ENCODE measurements at places on chromosomes 2 and 18. TPM values are rescaled to one million over a fixed set of nuclear protein-coding genes. Genes with fewer than 3 reads are reported as not detected.

AOX1 gene
- not detected for total RNA-seq

ZSWIM2 gene
- not detected for total RNA-seq

IL1A gene
- total RNA-seq: not detected

DNA sequence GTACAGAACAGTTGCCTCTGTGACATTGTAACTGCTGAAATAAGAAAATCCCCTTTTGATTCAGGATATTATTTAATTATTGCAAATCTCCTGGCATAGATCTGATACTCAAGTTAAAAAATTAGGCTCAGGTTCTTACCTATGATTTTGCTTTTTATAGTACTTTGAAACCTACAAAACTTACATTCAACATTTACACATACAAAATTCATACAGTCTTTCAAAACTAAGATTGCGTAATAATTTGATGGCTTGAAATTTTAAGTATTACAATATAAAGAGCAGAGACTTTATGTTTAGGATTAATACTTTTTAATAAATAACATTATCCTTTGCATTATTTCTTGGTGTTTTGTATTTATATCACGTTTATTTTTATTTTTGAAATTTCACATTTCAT lies 291.1 kb downstream of the CCDC102B start:
- H3K4me1 ChIP-seq: no peaks in the 10 kb centered on the region
- H3K36me3 ChIP-seq: no peaks in the 10 kb centered on the region
- no peak overlapping the region for H3K4me3 ChIP-seq
- no peaks in the 10 kb centered on the region for H3K27me3 ChIP-seq
- no peak for DNase-seq

GRCh38 chr2:121491518-121491917 lies 39.2 kb upstream of the RNU4ATAC start:
- peaks cover 21% of the 10 kb centered on the region for H3K4me1 ChIP-seq
- no peaks in the 10 kb centered on the region for H3K27me3 ChIP-seq
- no peak for DNase-seq
- no peaks in the 10 kb centered on the region for H3K36me3 ChIP-seq
- no peak overlapping the region for H3K4me3 ChIP-seq

DNA sequence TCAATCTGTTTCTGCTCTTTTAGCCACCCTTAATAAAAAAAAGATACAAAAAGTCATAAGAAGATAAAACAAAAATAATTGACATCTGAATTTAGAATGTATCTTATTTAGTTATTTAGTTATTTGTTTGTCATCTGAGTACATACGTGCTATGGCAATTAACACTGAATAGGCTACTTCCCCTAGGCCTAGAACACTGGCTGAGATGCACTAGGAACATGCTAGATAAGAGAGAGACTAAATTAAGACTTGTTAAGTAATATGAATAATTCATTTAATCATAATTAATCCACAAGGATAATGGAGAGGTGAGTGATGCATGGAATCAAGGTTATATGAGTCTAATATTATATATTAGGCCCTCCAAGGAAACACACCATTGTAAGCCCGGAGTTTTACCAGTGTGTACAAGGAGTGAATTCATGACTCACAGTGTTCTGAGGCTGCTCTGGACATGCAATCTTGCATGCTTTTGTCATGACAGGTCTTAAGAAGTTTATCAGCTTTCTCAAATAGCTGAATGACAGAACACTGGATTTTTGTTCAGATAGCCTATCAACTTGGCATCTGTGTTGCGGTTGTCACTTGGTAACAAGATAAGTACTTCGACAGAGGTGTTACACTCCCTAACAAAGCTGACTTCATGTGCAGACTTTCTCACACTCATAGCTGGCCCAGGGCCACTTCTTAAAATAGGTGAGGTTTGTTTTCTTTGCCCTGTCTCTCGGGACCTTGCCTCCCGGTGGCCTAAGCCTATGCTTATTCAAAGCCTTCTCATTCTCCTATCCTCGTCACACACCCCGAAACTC lies 5.0 kb upstream of the SERPINB2 start:
- no peaks in the 10 kb centered on the region for H3K27me3 ChIP-seq
- H3K27ac ChIP-seq: no peak overlapping the region
- H3K4me3 ChIP-seq: no peak overlapping the region
- DNase-seq: no peak
- no peaks in the 10 kb centered on the region for H3K36me3 ChIP-seq

- H3K4me1 ChIP-seq: no peaks in the 10 kb centered on the region
- no peak overlapping the region for H3K4me3 ChIP-seq
- no peak overlapping the region for H3K27ac ChIP-seq
- no peak for DNase-seq
Measured at GRCh38 chr2:20021405-20022009, 9.0 kb upstream of the MATN3 start.

DNA sequence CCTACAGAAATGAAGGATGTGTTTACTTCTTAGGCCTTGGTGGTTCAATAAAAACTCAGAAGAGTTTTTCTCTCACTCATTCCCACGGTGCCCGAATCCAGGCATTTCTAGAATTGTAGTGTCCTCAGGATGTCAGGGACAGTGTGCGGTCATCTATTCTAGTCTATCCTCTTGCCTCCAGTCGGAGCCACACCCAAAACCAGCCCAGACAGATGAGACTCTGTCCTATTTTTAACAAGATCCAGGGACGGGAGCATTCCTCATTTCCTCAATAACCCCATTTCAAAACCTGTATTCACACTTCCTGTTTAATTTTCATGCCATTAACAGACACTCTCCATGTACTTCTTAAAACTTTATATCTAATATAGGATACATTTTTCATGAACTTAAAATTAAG lies 11.6 kb upstream of the RBMS1 start:
- H3K27me3 ChIP-seq: no peaks in the 10 kb centered on the region
- H3K4me3 ChIP-seq: no peak overlapping the region
- peaks cover 20% of the 10 kb centered on the region for H3K4me1 ChIP-seq
- no peak overlapping the region for H3K27ac ChIP-seq
- DNase-seq: no peak

DNA sequence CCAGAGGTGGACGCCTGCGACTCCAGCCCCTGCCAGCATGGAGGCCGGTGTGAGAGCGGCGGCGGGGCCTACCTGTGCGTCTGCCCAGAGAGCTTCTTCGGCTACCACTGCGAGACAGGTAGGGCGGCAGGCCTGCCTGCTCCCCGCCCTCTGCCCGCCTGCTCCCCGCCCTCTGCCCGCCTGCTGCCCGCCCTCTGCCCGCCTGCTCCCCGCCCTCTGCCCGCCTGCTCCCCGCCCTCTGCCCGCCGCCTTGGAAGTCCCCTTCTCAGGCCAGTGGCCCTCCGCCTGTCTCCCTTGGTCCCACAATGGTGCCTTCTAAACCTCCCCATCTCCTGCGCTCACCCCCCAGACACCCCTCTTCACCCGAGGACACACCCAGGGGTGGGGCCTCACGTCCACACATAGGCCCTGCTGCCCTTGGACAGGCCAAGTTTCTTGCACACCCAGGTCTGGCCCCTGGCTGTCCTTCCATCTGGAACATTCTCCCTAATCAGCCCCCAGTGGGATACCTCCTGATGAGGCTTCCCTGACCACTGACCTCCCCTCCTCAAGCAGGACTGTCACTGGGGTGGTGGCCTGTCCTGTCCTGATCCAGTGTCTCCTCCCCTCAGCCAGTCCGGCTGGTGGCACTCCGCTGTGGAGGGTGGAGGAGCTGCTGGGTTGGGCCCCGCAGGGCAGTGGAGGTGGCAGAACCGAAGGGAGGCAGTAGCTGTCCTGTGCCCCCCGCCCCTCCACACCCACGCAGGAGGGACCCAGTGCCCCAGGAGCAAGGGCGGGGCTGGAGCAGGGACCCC lies 37.9 kb downstream of the MTERF4 start:
- no peaks in the 10 kb centered on the region for H3K27me3 ChIP-seq
- H3K4me1 ChIP-seq: peaks cover 10% of the 10 kb centered on the region
- no peak for DNase-seq
- H3K27ac ChIP-seq: no peak overlapping the region
- no peak overlapping the region for H3K4me3 ChIP-seq
- no peaks in the 10 kb centered on the region for H3K36me3 ChIP-seq

- H3K4me3 ChIP-seq: no peak overlapping the region
- no peaks in the 10 kb centered on the region for H3K27me3 ChIP-seq
- no peak for DNase-seq
- H3K36me3 ChIP-seq: no peaks in the 10 kb centered on the region
- H3K27ac ChIP-seq: no peak overlapping the region
Measured at GRCh38 chr2:10237392-10238321, 65.0 kb upstream of the HPCAL1 start.

DNA sequence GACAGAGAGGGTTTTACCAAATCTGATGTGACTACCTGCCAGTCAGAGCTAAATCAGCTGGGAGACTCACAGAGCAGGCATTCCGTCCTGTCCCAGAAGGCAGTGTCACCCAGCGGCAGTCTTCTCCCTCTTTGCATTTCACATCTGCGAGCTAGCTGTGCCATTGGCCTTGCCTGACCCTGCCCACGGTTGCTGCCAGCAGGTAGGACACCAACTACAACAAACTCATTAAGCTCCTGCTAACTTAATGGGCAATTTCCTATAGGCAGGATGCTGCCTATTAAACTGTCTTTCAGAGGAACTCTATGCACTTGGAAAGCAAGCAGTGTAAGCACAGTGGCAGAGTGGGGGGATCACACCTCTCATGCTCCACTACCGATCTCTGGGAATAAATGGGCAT lies 116.4 kb upstream of the CAPN13 start:
- no peak overlapping the region for H3K4me3 ChIP-seq
- H3K36me3 ChIP-seq: no peaks in the 10 kb centered on the region
- H3K27ac ChIP-seq: no peak overlapping the region
- no peaks in the 10 kb centered on the region for H3K4me1 ChIP-seq

DNA sequence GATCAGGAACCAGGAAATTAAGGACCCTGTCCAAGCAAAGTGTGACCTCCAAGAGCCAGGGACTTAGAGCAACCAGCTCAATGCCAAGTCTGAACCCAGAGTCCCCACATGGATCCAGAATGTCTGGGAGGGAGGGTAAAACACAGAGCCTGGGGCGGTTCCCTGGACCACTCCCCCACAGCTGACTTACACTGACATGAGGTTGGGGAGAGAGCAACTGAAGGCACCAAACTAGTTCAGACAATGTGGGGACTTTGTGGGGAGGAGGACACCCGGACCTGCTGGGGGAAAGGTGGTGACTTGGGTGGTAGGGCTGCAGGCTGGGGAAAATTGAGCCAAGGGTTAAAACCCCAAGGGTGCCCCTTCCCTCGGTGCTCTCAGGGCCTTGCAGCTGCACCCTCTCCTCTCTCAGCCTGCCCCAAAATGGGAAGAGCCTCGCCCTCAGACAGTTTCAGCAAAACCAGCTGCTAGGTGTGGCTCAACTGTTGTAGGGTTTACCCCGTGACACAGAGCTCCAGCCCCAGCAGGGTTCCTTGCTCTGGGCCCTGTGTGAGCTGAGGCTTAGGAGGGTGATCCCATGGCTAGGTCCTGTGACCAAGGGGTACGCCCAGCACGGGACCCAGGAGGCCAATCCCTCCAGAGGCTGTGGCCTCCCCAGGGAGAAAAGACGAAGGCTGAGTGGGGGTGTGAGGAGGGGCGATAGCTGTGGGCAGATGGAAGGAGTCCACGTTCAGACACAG lies 28.6 kb downstream of the MARCO start:
- no peak overlapping the region for H3K4me3 ChIP-seq
- H3K27me3 ChIP-seq: no peaks in the 10 kb centered on the region
- H3K4me1 ChIP-seq: no peaks in the 10 kb centered on the region
- H3K36me3 ChIP-seq: no peaks in the 10 kb centered on the region

DNA sequence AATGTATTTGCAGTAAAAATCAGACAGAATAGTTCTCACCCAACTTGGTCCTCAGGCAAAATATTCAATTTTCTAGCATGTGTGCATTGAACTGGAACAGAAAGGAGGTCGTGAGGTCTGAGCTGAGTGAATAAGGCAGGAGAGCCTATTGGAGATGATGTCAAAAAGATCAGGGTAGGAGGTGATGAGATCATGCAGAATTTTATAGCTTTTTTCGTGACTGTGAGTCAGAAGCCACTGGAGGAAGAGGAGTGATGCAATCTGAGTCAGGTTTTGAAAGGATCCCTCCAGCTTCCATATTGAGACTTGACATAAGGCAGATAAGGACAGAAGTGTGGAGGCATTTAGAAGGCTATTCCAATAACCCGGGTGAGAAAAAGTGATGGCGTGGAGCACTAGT lies 299.5 kb upstream of the SOX11 start:
- no peak for DNase-seq
- H3K27ac ChIP-seq: no peak overlapping the region
- no peaks in the 10 kb centered on the region for H3K27me3 ChIP-seq
- H3K4me3 ChIP-seq: no peak overlapping the region
- no peaks in the 10 kb centered on the region for H3K36me3 ChIP-seq

DNA sequence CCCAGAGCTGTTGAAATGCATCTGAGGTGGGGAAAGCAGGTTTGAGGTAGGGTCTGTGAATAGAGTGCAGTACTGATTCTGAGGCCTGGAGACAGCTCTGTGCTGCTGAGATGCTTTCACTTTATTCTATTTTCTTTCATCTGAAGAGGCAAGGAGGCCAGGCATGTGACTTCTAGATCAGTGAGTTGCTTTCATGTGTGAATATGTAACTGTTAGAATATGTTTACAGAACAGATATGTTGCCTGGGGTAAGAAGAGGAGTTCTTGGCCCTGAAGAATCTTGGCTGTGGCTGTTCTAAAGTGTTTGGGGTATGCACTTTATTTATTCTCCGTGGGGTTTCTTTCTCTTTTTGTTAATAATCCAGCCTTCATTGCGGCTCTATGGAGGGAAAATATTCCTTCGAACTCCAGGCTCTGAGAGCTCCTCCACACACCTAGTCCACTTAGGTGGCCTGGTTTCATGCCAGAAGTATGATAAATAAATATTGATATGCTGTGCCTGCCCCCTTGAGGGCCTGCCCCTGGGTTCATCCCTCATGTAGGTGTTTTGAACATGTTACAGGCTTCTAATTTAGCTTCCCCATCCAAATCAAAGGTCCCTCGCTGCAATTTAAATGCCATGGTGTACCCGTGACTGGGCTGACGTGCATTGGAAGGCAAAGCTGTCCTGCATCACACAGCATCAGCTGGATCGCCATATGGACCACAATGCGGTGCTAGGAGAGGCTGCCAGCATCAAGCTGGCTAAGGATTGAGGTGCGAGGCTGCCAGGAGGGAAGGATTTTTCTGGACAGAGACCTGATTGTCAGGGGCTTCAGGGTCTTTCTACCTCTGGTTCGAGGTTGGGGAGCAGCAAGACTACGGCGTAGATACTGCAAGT lies 102.9 kb downstream of the PRKCE start:
- H3K27me3 ChIP-seq: no peaks in the 10 kb centered on the region
- no peak overlapping the region for H3K4me3 ChIP-seq
- no peak overlapping the region for H3K27ac ChIP-seq
- no peaks in the 10 kb centered on the region for H3K36me3 ChIP-seq

GRCh38 chr2:226683944-226684562 lies 115.6 kb downstream of the IRS1 start:
- H3K27ac ChIP-seq: no peak overlapping the region
- no peaks in the 10 kb centered on the region for H3K27me3 ChIP-seq
- DNase-seq: no peak
- H3K4me3 ChIP-seq: no peak overlapping the region
- H3K36me3 ChIP-seq: no peaks in the 10 kb centered on the region

DNA sequence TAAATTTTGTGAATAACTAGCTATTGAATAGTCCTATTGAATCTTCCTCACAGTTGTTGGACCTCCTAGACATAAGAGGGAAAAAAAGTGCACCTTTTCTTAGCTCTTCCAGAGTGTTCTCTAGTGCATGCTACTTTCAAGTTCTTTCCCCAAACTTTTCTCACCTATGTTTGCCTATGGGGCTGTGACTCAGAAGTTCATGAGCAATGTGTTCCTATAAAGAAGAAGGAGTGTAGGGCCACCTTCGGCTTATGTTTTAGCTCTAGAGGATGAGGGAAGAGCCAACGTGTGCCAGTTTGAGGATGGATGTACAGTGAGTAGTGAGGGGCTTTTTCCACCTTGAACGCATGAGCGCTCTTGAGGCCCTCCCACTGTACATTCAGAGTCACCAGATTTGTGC lies 27.0 kb upstream of the HNMT start:
- no peaks in the 10 kb centered on the region for H3K36me3 ChIP-seq
- no peak overlapping the region for H3K4me3 ChIP-seq
- H3K4me1 ChIP-seq: no peaks in the 10 kb centered on the region
- no peaks in the 10 kb centered on the region for H3K27me3 ChIP-seq
- H3K27ac ChIP-seq: no peak overlapping the region
